ENCODE measurements at places on chromosomes 7 and 10. TPM values are rescaled to one million over a fixed set of nuclear protein-coding genes. Genes with fewer than 3 reads are reported as not detected.

GRCh38 chr7:55657654-55658053 is 85.4 kb upstream of the VOPP1 start:
- no peak for DNase-seq

DNA sequence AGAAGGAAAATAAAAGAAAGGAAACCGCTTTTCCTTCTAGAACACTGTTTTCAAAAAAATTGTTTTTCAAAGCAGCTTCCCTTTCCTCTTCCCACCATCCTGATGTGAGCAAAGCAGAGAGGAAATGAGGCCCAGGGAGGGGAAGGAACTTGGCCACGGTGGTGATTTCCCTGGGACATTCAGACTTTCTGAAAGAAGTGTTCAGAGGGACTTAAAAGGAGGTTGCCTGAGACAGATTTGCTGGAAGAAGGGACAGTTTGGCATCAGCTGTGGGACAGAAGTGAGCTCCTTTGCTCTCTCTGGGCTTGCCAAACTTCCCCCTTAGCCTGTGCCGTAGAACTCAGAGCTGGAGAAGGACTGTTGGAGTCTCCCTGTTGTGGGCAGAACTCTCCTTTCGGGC is 30.3 kb downstream of the ADCYAP1R1 start:
- no peak for DNase-seq

GRCh38 chr7:8217200-8218068 is 44.5 kb downstream of the ICA1 start:
- DNase-seq: peak; percentile 68

DNA sequence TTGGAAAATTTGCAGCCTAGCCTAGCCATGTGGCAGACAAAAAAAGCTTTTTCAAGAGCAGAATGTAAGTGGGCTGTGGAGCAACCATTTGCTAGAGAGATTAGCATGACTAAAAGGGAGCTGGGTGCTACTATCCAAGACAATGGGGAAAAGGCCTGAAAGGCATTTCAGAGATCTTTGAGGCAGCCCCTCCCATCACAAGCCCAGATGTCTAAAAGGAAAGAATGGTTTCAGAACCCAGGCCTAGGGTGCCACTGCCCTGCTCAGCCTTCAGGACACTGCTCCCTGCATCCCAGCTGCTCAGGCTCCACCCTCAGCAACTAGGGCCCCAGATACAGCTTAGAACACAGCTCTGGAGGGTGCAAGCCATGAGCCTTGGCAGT is 24.7 kb downstream of the PNLIPRP3 start:
- DNase-seq: no peak

- peak; percentile 24 for DNase-seq
Observed at GRCh38 chr10:58967551-58968388, 208.7 kb upstream of the PHYHIPL start.

DNA sequence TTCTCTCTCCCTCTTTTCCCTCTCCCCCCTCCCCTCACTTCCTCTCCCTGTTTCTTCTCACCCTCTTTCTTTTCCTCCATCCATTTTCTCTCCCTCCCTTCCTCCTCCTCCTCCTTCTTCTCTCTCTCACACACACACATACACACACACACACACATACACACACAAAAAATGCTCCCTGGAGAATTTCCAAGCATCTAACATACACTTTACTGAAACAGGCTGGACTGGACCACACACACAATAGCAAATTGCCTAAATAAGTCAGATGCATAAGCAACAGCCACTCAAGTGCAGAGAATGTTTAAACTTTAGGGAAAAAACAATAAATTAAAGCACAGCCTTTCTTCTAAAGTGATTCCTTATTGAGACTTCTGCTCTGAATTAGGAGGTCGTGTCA is 267.7 kb downstream of the FGFR2 start:
- DNase-seq: no peak

GRCh38 chr10:10854725-10855124 is 162.9 kb upstream of the CELF2 start:
- no peak for DNase-seq

DNA sequence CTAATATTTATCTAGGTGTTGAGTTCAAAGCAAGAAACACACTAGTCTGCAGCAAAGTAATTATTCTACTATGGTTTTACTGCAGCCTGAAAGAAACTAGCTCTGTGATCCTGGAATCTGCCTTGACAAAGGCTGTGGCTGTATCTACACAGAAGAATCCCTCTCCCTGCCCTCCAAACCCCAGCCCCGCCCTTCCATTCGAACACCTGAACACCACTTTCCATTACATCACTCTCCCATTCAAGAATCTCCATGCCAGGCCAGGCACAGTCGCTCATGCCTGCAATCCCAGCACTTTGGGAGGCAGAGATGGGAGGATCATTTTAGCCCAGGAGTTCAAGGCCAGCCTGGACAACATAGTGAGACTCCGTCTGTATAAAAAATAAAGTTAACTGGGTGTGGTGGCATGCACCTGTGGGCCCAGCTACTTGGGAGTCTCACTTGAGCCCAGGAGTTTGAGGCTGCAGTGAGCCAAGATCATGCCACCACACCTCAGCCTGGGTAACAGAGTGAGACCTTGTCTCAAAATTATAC is 23.3 kb downstream of the LRRC20 start:
- DNase-seq: no peak

NXPH1 gene
- not detected for total RNA-seq

TEX47 gene
- total RNA-seq: 1.8 TPM

TRA2A gene
- 34.3 TPM for total RNA-seq

ADAM22 gene
- total RNA-seq: 8.5 TPM

CRHR2 gene
- 0.17 TPM for total RNA-seq

PDK4 gene
- 61.3 TPM for total RNA-seq
